WTC11 (cell line): ENCODE measurements at places on chromosomes 3 and 15. TPM values are rescaled to one million over a fixed set of nuclear protein-coding genes. Genes with fewer than 3 reads are reported as not detected.

SHF gene
- 30.6 to 33.1 TPM (median 31.0 TPM) in 3 replicates for total RNA-seq

TFDP2 gene
- 48.2 to 66.8 TPM (median 59.3 TPM) in 3 replicates for total RNA-seq

RYK gene
- 46.1 to 54.2 TPM (median 48.5 TPM) in 3 replicates for total RNA-seq

FAM240A gene
- total RNA-seq, result 0.09 to 0.14 TPM (median 0.13 TPM) in 3 replicates

PIF1 gene
- 174 to 249 TPM (median 184 TPM) in 3 replicates for total RNA-seq

GBE1 gene
- 9.2 to 11.9 TPM (median 11.5 TPM) in 3 replicates for total RNA-seq

ARHGEF26 gene
- total RNA-seq, result 12.8 to 15.3 TPM (median 14.1 TPM) in 3 replicates

GABRB3 gene
- 168 to 203 TPM (median 172 TPM) in 3 replicates for total RNA-seq

GOLGA8R gene
- 0.23 to 0.50 TPM (median 0.50 TPM) in 3 replicates for total RNA-seq

FRMD5 gene
- 10.5 to 14.1 TPM (median 10.5 TPM) in 3 replicates for total RNA-seq

A4GNT gene
- total RNA-seq, result not detected in 3 replicates

EPB42 gene
- not detected in 3 replicates for total RNA-seq

CTXN2 gene
- total RNA-seq, result 0.07 to 0.16 TPM (median 0.07 TPM) in 3 replicates

SLC6A1 gene
- 0.50 to 0.72 TPM (median 0.50 TPM) in 3 replicates for total RNA-seq

DENND6A gene
- 12.4 to 15.1 TPM (median 13.9 TPM) in 3 replicates for total RNA-seq

GOLGA6B gene
- total RNA-seq, result 0.73 to 1.9 TPM (median 0.85 TPM) in 3 replicates

STAB1 gene
- total RNA-seq, result 1.9 to 2.6 TPM (median 2.1 TPM) in 3 replicates

EPHB1 gene
- 7.0 to 9.9 TPM (median 8.2 TPM) in 3 replicates for total RNA-seq

SCAANT1 gene
- total RNA-seq, result 1.3 TPM in 1 of 3 replicates, not detected in the others

ATP1B3 gene
- total RNA-seq, result 189 to 239 TPM (median 212 TPM) in 3 replicates

PGBD4 gene
- 1.1 to 1.2 TPM (median 1.1 TPM) in 3 replicates for total RNA-seq

DLL4 gene
- 0.94 to 1.6 TPM (median 1.1 TPM) in 3 replicates for total RNA-seq

PLCH1 gene
- total RNA-seq, result 8.4 to 8.9 TPM (median 8.8 TPM) in 3 replicates

PRSS50 gene
- 0.70 to 1.4 TPM (median 1.2 TPM) in 3 replicates for total RNA-seq

CACNA1D gene
- 1.8 to 3.6 TPM (median 2.3 TPM) in 3 replicates for total RNA-seq

SLC27A2 gene
- 3.0 to 5.7 TPM (median 5.6 TPM) in 3 replicates for total RNA-seq

PARL gene
- 71.3 to 93.5 TPM (median 74.3 TPM) in 3 replicates for total RNA-seq

PLSCR5 gene
- total RNA-seq, result not detected in 3 replicates

STXBP5L gene
- 5.8 to 5.9 TPM (median 5.8 TPM) in 3 replicates for total RNA-seq
